Stimulated activated CD4-positive, alpha-beta T cell treated with anti-CD3 and anti-CD28 coated beads, Interleukin-12 subunit alpha, Interleukin-12 subunit beta, amount 100 ng/mL, for 24 hours (primary cell): ENCODE measurements at places on chromosomes 2 and 18.
A peak's percentile ranks its signal among the peaks of the same experiment; 100 is the strongest.

DNA sequence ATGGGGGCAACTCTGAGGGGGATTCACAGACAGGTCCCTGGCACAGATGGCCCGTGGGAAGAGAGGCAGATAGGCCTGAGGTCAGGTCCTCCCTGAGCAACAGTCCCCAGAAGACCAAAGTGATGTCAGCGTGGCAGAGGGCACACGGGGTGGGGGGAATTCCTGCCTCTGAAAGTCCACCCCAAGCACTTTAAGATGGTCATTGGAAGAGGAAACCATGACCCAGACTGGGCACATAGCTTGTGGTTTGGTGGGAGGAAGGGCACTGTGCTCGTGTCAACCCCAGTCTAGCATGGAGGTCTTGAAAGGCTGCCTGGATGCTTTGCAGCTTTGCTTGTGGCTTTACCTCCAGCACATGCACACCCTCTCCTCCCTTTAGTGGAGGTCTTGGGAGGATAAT, 38.0 kb upstream of the SIX2 start:
- no peak for DNase-seq

DNA sequence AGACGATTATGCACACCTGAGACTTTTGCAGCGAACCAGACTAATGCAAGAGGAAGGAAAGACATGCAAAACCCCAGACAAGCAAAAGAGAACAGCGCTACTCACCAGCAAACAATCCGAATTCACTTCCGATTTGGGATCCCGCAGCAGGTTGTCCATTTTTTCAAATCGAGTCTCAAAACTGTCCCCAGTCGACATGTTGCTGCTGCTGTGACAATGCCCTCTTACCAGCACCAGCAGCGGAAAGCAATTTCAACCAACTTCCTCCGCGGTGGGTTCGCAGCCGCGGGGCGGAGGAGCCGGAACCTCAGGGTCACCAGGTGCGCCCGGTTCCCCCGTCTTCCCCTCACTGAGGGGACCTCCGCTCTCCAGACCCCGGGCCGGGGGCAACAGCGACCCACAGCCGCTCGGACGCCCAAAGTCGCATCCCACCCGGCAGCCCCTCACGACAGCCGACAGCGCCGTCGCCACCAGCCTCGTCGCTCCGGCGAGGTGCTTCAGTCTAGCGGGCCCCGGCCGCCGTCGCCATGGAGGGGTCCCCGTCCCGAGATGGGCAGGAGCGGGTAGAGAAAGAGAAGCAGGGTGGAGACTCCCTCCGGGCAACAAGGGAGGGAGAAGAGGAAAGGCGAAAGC, 784 bp downstream of the ROCK1 start:
- peak; percentile 31 for DNase-seq

DNA sequence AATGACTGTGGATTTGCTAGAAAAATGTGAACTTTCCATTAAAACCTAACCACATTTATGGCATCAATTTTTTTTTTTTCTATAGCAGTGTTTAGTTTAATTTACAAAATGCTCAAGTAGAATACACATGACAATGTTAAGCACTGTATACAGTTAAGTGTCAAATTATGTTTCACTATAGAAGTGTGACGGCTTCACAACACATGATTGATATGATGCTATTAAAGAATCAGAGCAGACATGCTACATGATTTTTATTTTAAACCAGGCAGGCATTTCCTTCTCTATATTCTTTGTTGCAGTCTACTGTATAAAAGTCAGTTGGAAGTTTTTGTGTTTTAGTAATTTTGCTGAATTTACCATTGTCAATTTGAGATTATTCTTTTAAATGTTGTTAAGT, 43.6 kb downstream of the PROKR1 start:
- DNase-seq = no peak

GRCh38 chr18:5543773-5544389, at the start of gene EPB41L3:
Gene EPB41L3, minus strand, starts transcription at chr18:5543997. Its CDS starts 54,814 bp downstream, at chr18:5489183.
- DNase-seq = no peak

GRCh38 chr18:59357928-59358327, 1.1 kb downstream of the LMAN1 start:
- DNase-seq = no peak

DNA sequence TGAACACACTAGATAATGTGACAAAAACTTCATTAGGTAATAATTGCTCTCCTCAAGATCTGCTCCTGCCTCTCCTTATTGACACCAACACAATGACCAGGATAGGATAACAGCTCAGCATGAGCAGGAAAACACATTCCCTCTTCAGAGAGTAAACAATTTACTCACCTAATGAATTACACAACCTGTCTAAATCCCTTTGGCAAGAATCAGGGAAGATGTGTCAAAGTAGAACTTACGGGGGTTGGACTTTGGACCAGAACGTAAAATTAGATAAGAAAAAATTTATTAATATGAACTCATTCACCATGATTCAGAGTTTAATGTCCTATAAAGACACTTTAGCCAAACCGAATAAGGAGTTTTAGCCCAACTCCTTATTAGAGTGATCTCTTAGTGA, 512.2 kb downstream of the SATB2 start:
- DNase-seq = no peak

DNA sequence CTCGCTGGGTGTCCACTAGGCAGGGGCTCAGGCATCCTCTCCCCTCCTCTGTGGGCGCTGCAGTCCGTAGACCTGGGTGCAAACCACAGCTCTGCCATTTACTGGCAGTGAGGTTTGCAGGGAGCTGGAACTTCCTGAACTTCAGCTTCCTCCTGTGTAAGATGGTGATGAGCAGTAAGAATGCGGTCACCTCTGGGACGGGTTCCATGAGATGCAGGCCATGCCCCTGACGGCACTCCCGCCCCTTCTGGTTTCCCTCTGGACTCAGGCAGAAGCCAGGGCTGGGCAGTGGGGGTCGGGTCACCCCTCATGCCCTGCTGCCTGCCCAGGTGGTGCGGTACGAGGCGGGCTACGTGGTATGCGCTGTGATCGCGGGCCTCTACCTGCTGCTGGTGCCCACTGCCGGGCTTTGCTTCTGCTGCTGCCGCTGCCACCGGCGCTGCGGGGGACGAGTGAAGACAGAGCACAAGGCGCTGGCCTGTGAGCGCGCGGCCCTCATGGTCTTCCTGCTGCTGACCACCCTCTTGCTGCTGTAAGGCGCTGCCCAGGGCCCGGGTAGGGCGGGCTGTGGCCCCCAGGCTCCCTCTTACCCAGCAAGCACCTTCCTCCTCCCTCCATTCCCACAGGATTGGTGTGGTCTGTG, 1.5 kb downstream of the PROM2 start:
- DNase-seq = no peak

DNA sequence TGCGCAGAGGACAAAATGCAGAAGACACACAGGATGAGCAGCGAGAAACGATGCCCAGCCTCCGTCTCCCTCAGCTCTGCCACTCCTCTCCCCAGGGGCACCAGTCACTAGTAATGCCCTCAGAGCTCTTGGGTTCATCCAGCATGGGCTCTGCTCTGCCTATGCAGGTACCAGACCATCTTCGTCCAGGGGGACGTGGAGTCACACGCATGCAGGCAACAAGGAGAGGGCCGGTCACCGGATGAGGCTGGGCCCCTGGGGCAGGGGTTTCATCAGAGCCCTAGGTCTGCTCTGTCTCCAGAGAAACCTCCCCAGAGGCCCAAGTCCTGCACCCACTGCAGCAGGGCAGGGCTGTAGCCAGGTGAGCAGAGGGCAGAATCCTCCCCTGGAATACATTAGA, 23.9 kb downstream of the RAB31 start:
- no peak for DNase-seq

DNA sequence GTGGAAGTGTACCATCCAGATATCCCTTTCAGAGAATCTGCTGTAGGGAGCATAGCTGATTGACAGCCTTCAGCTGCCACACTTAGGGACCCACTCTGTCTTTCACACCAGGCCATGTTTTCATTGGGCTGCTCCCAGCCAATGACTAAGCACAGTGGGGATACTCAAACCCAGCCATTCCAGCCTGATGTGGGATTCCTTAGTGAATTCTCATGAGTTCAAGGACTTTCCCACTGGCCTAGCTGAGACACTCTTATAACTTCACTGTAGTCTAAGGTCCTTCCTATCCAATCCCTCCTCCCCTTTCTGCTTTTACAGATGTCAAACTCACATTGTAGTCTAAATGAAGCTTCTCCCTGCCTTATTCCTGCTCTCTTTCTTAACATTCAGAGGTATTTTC, 201.2 kb downstream of the PIK3C3 start:
- no peak for DNase-seq

DNA sequence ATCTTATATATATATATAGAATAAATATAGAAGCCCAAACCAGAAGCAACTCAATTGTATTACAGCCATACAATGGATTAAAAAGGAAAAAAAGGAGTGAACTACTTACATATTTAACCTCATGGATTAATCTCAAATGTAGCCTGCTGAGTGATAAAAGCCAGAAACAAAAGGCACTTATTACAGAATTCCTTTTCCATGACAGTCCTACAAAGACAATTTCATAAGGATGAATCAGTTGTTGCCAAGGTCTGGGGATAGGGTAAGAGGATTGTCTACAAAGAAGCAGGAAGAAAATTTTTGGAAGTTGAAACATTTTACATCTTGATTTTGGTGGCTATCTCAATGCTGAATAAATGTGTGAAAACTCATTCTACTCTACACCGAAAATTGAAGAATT, 103.9 kb upstream of the DCC start:
- DNase-seq = no peak

GRCh38 chr2:207251022-207251421, 85.3 kb upstream of the KLF7 start:
- DNase-seq = no peak

GRCh38 chr2:189287982-189288521, 108.5 kb upstream of the COL5A2 start:
- no peak for DNase-seq

GRCh38 chr18:61606068-61606660, 272.9 kb downstream of the CDH20 start:
- no peak for DNase-seq

- DNase-seq = no peak
Observed at GRCh38 chr2:191230174-191230573, 15.0 kb upstream of the MYO1B start.

GRCh38 chr18:76490033-76490432, 5.0 kb downstream of the ZNF516 start:
- no peak for DNase-seq

DNA sequence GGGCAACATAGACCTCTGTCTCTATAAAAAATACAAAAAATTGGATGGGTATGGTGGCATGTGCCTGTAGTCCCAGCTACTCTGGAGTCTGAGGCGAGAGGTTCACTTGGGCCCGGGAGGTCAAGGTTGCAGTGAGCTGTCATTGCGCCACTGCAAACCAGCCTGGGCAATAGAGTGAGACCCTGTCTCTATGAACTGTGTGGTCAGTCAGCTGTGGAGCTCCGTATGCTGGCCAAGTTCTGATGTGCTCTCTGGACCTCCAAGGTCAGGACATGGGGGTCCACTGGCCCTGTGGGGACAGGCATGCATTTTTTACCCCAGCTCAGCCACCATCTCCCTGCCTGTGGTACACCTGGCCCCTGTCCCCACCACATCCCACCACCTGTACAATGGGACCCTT, 71.6 kb downstream of the TMEM131 start:
- DNase-seq = no peak

- no peak for DNase-seq
Observed at GRCh38 chr2:26975656-26976055, 5.2 kb downstream of the MAPRE3 start.

- no peak for DNase-seq
Observed at GRCh38 chr2:236086971-236087465, 81.2 kb downstream of the GBX2 start.

DNA sequence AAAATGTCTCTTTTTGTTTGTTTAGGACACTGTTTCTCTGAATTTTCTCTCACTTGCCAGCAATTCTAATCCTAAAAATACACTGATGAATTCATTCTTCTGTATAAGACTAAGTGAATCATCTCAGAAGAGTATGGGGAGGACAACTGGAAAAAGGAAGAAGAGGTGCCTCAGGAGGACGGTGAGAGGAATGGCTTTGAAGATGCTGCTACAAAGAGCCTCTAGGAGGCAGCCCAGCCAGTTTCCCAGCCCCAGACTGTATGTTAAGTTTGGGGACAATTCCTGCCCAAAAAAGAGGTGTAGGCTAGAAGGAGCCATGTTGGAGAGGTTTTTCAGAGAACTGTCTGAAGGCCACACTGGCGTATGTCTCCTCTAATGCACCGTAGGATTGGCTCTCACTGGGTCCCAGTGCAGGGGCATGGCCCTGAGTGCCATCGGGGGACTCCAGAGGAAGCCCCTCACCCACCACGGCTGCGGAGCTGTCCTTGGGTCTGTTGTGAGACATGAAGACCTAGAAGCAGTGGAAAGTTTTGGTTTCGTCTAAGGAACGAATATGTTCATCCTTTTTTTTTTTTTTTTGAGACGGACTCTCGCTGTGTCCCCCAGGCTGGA, 3.1 kb upstream of the SDC1 start:
- DNase-seq = no peak

- DNase-seq = no peak
Observed at GRCh38 chr2:221792971-221793521, 220.9 kb upstream of the EPHA4 start.

DNA sequence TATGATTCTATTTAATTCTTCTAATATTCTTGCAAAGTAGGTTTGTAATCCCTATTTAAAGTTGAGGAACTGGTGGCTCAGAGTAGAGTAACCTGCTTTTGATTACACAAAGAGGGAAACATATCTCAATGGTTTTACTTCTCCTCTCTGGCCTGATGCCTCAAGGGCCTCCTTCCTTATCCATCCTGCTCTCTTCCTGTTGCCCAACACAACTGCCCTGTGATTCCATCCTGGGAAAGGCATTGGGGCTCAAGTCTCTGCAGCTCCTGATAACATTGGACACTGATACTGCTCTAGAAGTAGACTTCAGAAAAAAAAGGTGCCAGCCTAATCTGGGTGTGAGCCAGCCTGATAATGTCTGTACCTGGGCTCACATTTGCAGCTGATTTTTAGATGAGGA, 75.8 kb downstream of the RDH14 start:
- no peak for DNase-seq

DNA sequence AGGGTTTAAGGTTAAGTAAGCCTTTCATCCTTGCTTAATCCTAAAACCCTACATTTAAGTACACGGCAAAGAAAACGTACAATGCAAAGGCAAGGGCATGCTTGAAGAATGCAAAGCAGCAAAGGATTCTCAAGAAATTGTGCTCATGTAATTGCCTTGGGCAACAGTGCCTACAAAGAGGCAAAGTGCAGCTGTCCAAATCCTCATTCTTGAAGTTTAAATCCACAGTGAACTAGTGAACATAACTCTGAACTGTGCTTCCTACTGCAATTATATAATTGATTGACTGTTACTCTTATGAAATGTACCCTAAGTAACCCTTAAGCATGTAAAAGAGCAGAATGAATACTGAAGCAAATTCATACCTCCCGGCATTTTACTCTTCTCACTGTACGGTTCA, 85.4 kb downstream of the MAP3K20 start:
- no peak for DNase-seq

DNA sequence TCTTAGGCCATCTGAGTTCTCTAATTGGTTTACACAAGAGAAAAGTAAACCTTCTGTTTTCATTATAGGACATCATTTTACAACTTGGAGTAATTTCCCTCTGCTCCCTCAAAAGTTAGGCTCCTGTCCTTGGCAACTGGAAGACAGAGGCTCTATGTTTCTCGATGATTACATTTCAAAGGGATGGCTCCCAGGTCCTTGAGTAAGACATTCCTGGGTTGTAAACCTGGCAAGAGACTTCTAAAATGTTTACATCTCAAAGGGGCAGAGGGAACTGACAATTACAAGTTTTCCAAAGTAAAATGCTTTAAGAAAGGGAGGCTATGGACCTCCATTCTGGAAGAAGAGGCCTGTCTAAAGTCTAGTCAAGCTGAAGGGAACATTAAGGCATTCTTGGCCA, 268.3 kb upstream of the REG3G start:
- DNase-seq = no peak

- no peak for DNase-seq
Observed at GRCh38 chr18:59909289-59910036, 9.7 kb downstream of the PMAIP1 start.
